DND-41 (cell line): ENCODE measurements at places on chromosomes 1 and 21.

DNA sequence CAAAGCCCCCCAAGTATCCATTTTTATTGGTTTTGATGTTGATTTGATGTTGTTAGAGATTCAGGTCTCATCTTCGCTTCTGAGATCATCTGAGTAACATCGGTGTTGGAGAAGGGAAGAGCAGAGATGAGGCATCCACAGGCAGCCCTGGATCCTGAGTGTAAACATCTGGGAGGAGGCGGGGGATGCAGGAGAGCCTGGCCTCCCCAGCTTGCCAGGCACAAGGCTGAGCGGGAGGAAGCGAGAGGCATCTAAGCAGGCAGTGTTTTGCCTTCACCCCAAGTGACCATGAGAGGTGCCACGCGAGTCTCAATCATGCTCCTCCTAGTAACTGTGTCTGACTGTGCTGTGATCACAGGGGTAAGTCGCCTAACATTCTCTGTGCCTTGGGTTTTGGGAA, at the start of gene PROK1:
Gene PROK1, plus strand, starts transcription at position 221 of the 400 bp plus-strand sequence. Its CDS starts 68 bp downstream, at position 289.
- no peak for DNase-seq

GRCh38 chr1:205993068-205993467, 10.1 kb downstream of the RAB7B start:
- DNase-seq: no peak

GRCh38 chr1:78432016-78432415, 58.8 kb upstream of the PTGFR start:
- no peak for DNase-seq

DNA sequence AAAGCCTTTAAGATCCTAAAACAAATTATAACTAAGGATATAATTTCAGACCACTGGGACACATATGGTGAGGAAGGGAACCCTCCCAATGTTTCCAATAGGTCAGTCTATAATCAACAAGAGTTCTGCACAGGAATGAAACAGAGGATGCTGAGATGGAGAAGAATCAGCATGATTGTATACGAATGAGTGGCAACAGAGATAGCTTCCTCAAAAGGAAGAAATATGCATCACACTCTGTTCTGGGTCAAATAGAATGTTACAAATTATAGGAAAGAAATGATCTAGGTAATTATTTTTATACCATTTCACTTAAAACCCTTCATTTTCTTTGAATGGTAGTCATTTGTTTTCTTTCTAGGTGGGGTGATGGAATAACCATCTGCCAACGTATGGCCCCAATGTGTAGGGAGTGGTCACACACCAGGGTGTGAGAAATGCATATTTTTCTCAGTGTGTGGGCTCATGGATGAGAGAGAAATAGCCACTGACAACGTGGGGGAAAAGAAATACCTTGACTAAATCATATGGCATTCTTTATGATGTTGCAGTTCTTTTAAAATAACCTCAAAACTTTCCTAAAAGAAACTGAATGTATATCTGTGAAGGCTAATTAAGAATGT, 104.6 kb upstream of the IVNS1ABP start:
- DNase-seq: no peak

GRCh38 chr1:226149806-226150205, 36.7 kb downstream of the ACBD3 start:
- no peak for DNase-seq

DNA sequence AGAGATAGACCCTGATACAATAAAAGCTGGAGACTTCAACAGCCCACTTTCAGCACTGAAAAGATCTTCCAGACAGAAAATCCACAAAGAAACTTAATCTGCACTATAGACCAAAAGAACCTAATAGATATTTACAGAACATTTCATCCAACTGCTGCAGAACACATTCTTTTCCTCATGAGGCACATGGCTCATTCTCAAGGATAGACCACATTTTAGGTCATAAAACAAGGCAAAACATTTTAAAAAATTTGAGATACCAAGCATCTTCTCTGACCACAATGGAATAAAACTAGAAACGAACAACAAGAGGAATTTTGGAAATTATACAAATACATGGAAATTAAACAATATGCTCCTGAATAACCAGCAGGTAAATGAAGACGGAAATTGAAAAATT, 15.0 kb upstream of the IL20 start:
- DNase-seq: no peak

DNA sequence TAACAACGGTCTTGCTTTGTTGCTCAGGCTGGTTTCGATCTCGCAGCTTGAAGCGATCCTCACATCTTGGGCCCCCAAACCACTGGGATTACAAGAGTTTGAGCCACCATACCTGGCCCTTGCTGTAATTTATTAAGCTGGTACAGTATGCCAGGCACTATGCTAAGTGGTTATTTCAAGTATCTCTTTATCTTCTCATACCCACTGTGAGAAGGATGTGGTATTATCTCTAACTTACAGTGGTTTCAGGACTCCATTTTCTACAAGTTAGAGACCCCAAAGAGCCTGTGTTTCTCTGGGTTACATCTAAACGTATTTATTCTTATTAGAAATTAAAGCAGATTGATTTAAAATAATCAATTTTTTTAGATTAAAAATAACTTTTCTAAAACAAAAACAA, 8.1 kb upstream of the ST3GAL3 start:
- DNase-seq: no peak

DNA sequence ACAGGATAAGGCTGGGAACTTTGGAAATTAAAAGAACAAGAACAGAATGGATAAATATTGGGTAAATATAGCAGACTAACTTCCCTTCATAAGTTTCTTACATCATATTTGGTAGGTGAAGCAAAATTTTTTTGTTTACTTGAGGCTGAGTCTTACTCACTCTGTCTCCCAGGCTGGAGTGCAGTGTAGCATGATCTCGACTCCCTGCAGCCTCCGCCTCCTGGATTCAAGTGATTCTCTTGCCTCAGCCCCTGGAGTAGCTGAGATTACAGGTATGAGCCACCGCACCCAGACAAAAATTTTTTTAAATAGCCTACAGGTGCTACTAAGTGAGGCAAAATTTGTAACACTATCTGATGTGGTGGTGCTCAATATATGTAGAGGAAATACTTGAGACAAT, 50.7 kb downstream of the TM2D1 start:
- DNase-seq: no peak

- no peak for DNase-seq
Observed at GRCh38 chr1:74375376-74375775, 137.0 kb downstream of the LRRC53 start.

- DNase-seq: no peak
Observed at GRCh38 chr1:8396083-8396785, 78.3 kb downstream of the SLC45A1 start.

DNA sequence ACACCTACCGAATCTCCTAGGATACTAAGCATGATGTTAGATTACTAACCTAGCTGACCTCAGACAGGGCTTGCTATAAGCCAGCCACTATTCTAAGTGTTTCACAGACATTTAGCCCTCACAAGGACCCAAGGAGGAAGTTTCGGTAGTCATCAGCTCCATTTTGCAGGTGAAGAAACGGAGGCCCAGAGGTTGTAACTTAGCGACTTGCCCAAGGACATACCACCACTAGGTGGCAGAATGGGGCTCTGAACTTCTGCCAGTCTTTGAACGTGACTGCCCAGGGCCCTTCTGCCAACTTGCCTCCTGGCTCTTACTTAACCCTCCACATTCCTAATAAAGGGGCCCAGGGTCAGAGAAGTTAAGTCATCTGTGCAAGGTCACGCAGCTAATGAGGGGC, 283.5 kb downstream of the C1orf94 start:
- DNase-seq: peak; percentile 61

DNA sequence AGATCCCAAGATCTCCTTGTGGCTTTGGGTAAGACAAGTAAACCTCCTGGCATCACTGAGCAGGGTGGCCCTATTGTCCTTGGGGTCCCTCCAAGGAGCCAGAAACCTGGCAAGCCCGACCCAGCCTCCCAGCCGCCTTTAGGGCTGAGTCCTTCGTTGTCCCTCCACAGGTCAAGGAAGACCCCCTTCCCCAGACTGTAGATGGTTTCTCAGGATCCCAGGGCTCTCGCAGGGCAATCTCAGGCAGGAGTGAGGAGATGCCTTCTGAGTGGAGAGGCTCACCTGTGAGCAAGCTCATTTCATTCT, 71.6 kb upstream of the CSF3R start:
- DNase-seq: no peak

DNA sequence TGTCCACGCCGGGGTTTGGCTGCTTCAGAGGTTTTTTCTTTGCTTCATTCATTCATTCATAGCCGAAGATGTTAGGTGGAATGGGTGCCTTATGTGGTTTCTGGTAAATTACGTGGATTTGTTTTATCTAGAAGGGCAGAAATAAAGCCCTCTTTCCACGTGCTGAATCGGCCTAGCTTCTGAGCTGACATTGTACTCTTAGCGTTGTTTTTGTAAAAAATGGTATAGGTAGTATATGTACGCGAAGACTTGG, 1.5 kb downstream of the GALNT2 start:
- no peak for DNase-seq

GRCh38 chr1:178004926-178005391, 35.1 kb upstream of the SEC16B start:
- no peak for DNase-seq

DNA sequence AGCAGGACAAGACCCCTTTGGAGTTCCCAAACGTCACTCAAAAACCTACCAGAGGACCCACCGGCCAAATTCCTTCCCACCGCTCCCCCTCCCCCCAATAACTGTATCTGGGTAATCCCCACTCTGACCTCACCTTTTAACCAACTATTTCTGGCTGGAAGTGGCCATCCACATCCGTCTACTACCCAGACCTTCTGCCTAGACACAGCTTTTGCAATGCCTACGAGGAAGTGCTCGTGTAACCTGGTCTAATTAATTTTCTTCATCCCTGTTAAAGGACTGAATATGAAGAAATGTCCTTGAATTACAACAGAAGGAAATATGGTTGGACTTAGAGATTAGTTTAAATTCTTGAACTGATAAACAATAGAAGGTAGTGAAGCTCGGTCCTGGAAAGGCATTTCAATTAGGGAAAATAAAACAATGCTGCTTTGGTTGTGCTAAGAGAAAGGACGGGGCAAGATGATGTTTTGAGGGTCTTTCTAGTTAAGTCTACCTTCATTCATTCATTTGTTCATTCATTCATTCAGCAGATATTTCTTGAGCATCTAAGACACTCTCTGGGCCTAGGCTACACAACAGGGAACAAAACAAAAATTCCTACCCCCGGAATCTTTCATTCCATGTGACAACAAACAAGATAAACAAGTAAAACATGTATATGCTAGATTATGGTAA, 18.8 kb downstream of the AVPR1B start:
- DNase-seq: no peak

GRCh38 chr1:33169290-33170055, 12.4 kb downstream of the TRIM62 start:
- no peak for DNase-seq
